Keratinocyte (primary cell): ENCODE measurements at places on chromosomes 2 and 18. TPM values are rescaled to one million over a fixed set of nuclear protein-coding genes. Genes with fewer than 3 reads are reported as not detected.

DNA sequence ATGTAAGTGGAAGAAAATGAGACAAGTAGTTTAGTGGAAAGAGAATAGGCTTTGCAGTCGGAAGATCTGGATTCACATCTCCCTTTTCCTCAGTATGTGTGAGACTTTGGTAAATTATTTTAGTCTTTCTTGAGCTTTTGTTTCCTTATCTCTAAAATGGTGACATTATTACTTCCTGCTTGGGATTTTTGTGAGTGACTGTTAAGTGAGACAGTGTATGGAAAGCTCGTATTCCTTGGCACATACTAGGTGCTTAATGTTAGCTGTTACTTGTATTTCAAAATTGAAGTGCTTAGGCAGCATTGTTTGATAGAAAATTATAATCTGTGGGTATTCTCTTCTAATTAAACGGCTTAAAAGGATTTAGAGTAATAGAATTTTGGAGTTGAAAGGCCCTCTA is 2.0 kb downstream of the ZNF638 start:
- DNase-seq, result no peak

ALPP gene
- polyA plus RNA-seq, result not detected in 3 replicates

DNA sequence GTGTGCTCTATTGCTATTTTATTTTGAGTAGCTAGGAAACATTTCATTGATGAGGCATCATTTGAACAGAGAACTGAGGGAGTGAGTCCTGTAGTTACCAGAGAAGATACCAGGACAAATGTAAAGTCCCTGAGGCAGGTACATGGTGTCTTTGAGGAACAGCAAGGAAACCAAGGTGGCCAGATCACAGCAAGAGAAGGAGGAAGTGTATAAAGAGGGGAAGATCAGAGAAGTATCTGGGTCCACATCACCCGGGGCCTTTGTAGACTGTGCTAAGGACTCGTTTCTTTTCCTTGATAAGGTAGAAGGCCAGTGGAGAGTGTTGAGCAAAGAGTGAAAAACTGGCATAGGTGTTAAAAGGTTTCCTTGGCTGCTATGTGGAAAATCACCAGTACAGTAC is 34.8 kb upstream of the PLB1 start:
- no peak for DNase-seq

DNA sequence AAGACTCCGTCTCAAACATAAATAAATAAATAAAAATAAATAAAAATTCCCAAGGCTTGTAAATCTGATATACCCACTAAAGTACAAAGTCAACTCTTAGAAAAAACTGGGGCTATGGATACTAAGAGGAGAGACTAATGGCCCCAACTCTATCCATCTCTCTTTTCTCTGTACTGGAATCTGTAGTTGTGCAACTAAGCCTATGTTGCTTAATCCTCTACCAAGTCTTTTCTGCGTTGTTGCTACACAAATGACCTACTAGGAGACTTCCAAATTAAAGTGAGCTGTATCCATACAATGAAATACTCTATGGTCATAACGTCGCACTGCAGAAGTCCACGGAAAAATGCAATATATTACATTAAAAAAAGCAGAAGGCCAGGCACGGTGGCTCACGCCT is 8.1 kb downstream of the MRPS5 start:
- no peak for DNase-seq

GRCh38 chr2:236352761-236353593 is 88.8 kb upstream of the ASB18 start:
- no peak for DNase-seq

GRCh38 chr2:12120281-12121150 is 374.1 kb downstream of the LPIN1 start:
- no peak for DNase-seq

GRCh38 chr2:70258532-70258875 is 567 bp downstream of the PCYOX1 start:
- DNase-seq, result no peak

DNA sequence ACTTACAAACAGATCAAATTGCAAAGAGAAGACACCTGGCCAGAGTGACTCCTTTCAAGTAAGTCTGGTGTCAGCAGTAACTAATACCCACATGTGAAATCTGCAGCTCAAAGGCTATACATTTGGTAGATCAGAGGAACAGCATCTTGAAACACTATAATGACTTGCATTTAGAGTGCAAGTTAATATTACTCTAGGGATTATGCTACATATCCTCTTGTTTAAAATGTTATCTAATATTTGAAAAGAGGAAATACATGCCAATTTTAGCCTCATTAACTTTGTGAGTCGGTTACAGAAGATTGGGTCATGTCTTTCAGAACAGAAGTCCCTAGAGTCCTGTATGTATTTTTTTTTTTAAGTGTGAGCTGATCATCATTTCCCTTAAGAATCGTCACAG is 15.2 kb downstream of the LANCL1 start:
- no peak for DNase-seq

HK2 gene
- 20.3 to 27.1 TPM (median 23.2 TPM) in 3 replicates for polyA plus RNA-seq

DNA sequence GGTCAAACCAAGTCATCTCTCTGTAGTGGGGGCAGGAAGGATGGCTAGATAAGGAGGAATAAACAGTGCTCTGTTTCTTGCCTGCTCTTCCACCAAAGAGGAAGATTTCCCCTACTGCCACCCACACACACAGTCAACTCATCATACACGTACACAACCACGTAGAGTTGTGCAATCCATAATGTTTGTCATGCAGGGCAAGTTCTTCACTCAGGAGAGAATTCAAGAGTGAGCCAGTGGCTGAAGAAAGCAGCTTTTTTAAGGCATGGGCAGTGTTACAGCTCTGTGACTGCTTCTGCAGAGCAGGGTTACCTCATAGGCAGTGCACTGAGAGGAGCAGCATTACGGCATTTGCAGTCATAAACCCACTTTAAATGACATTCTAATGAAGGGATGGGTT is 283.0 kb downstream of the RND3 start:
- DNase-seq, result no peak

- DNase-seq, result no peak
These were observed 842.6 kb upstream of the ACVR2A start for GRCh38 chr2:147002256-147002655.

DNA sequence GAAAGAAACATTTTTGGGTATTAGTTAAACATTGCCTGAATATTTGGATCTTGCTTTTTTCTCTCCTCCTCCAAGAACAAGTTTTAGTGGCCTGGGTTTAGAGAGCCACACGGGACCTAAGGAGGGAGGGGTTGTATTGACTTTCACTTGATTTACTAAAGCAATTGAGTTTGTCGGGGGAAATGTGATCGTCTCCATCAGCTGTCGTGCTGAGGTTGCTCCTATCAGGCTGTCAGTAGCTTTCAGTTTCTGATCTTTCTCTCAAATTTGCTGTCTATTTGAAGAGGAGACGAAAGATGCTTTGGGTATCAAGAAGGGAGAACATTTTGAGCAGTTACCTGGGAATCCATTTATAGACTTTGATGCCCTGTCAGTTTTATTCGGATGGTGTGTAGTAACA is 106.0 kb downstream of the SETBP1 start:
- no peak for DNase-seq

DNA sequence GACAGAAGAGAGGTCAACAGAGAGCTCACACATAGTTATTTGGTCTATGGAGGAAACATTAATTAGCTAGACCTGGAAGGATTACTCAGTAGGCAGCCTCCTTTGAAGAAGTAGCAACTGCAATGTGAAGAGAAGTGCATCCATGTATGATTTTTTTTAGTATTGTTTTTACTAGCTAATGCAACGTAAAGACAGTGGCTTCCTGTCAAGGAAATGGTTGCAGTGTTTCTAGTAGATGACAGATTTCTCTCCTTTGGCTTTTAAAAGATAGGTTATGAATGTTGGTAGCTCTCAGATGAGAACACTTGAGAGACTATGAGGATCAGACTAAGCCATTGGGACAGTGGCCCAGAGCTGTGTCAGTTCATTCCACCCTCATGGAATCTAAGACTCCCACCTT is 175.8 kb downstream of the AGPS start:
- DNase-seq, result no peak

GRCh38 chr2:161676902-161677496 is 52.8 kb downstream of the SLC4A10 start:
- no peak for DNase-seq

- DNase-seq, result no peak
These were observed 45.0 kb downstream of the KCTD1 start for GRCh38 chr18:26503382-26503781.

GRCh38 chr2:170533156-170533555 is 182.0 kb upstream of the SP5 start:
- no peak for DNase-seq

NCKAP5 gene
- polyA plus RNA-seq, result 3.0 to 3.6 TPM (median 3.1 TPM) in 3 replicates

DNA sequence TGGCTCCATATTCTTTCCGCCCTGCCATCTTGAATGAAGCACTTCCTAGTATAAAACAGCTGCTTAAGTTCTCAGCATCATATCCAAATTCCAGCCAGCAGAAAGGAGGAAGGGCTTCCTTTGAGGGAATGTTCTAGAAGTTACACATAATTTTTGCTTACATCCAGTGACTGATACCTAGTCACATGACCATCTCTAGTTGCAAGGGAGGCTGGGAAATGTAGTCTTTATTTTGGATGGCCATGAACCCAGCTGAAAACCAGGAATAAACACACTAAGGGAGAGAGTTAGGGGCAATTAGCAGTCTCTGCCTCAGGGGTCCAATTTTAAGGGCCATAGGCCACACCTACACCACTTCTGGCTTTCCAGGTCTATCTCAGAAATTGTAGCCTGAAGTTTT is 57.8 kb upstream of the LMAN1 start:
- DNase-seq, result no peak

GRCh38 chr18:59063300-59063906 is 76.3 kb upstream of the SEC11C start:
- DNase-seq, result no peak

DNA sequence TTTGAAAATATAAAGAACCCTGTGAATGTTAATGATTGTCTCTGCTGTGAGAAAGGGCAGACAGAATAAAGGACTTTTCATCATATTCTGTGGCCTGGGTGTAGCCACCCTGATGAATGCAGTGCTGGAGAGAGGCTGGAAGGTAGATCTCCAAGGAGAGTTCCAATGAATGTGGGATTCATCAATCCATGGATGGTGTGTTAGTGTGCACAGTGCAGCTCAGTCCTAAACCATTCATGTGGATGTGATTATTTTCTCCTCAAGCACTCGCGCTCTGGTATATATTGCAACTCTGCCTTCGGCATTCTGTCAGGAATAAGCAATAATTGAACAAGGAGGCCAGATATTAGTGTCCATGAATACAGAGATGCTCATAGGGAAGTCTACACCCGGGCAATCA is 47.1 kb downstream of the LRRTM1 start:
- no peak for DNase-seq

SKA1 gene
- polyA plus RNA-seq, result 1.1 to 8.4 TPM (median 7.2 TPM) in 3 replicates

DNA sequence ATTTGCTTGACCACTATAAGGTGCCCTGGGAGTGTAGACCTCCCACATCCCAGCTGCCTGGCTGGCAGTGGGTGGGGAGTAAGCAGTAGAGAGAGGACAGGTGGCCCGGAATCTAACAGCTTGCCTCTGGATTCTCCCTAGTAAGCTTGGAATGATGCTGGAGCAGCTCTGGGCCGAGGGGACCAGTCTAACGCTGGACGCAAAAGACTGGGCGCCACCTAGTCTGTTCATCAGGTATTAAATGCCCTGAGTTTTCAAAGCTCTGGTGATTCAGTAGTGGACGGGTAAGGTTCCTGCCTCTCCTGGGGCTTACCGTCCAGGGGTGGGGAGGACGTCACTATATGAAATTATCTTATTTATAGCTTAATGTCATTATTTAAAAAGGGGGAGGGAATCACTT is 648 bp upstream of the LYPD6B start:
- DNase-seq, result no peak

DNA sequence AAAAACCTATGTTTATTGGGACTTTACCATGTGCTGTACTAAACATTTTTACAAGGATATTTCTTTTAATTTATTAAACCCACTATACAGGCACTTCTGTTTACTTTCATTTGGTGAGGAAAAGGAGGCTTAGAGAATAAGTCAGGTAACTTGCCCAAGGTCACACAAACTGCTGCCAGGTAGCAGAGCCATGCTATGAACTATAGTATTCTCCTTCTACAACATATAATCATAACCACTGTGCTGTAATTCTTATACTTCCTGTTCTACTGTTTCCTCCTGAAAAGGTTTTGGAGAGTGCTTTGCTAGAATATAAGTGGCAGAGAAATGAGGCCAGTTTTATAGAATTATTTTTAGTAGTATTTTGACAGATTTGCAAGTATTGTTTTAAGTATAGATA is 29.5 kb downstream of the SLC39A10 start:
- DNase-seq, result no peak

DNA sequence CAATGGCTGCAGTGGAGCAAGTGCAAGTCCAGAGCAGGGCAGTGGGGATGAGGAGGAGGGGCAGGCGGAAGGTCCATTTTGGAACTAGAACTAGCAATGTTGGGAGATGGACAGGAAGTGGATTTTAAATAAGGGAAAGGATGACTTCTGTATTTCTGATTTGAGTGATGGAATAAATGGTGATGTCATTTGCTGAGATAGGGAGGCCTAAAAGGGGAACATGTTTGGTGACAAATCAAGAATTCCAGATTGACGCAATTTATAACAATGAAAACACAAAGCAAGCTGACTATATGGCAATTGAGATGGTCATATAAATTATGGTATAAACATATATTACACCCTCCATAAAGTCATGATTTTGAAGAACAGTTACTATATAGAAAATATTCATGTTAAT is 209.3 kb downstream of the SS18 start:
- DNase-seq, result no peak

DNA sequence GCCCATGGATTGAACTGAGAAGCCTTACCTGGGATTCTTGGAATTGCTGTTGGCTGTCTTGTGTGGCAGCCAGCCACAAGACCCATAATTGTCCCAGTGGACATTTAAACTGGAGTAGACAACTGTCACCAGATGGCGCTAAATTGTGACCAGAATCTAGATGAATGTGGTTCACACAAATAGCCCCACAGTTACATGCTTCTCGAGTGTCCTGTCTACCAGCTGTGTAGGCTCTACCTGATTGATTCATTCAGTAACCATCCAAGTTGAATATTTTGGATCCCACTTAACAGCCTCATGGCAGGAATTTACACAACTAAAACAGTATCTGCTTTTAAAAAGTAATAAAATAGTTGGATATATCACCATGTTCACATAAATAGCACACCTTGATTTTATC is 73.2 kb downstream of the MAP4K4 start:
- peak; percentile 36 for DNase-seq

DNA sequence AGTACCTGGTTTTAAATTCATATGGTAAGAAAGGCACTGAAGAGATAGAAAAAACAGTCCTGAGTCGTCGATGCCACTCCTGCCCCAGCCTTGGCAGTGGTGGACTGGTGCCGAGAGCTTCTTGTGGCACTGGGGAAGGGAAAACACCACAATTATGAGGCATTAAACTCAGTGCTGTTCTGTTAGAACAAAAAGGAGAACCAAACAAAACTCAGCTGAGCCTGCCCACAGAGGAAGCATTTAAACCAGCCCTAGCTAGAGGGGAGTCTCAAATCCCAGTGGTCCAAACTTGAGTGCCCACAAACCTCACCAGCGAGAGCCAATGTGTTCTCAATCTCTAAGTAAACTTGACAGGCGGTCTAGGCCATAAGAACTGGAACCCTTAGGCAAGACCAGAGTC is 1254.5 kb upstream of the FAM98A start:
- no peak for DNase-seq

- no peak for DNase-seq
These were observed 98.0 kb upstream of the EFEMP1 start for GRCh38 chr2:56021579-56021978.

VWA3B gene
- polyA plus RNA-seq, result 0.05 to 0.24 TPM in 2 of 3 replicates, not detected in the other
